Peyer's patch (tissue), 4 donors: ENCODE measurements at places on chromosomes 11 and 22.

DNA sequence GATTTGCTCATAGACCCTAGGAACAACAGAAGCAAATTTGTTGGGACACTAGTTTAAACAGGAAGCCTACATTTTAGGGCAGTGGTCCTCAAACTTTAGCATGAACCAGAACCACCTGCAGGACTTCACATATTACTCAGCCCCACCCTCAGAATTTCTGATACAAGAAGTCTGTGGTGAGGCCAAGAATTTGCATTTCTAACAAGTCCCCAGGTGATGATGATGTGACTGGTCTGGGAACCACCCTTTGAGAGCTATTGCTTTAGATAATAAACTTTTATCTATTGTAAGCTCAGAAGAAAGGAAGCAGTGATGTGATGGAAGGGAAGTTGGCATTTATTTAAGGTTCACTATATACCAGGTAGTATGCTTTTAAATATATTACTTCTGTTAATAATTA is 194.0 kb downstream of the FAM181B start:
- no peaks in the 10 kb centered on the region for H3K4me1 ChIP-seq
- H3K4me3 ChIP-seq, result no peak overlapping the region
- no peaks in the 10 kb centered on the region for H3K36me3 ChIP-seq

- no peaks in the 10 kb centered on the region for H3K36me3 ChIP-seq
- no peak for DNase-seq
- H3K27ac ChIP-seq, result no peak overlapping the region
- no peaks in the 10 kb centered on the region for H3K27me3 ChIP-seq
- no peaks in the 10 kb centered on the region for H3K4me1 ChIP-seq
These were observed 236.0 kb downstream of the DLG2 start for GRCh38 chr11:85391141-85391540.

DNA sequence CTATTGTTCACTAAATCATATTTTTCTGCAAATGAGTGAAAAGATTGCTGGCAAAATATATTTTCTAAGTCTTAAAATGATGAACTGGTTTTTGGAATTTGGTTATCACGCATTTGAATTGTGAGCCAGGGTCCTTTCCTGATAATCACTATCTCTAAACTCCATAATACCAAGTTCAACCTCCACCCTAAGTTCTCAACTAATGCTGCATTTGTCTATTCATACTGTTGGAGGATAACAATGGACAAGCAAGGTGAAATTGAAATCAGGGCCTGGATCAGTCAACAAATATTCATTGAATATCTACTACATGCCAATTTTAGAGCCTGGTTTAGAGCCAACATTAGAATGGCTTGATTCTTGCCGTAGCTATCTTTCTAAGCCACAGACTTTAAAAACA is 4.7 kb upstream of the PCF11 start:
- no peaks in the 10 kb centered on the region for H3K4me1 ChIP-seq
- DNase-seq, result no peak
- H3K4me3 ChIP-seq, result no peak overlapping the region
- H3K27me3 ChIP-seq, result no peaks in the 10 kb centered on the region
- H3K27ac ChIP-seq, result no peak overlapping the region
- H3K36me3 ChIP-seq, result no peaks in the 10 kb centered on the region

- H3K4me3 ChIP-seq, result no peak overlapping the region
- H3K27ac ChIP-seq, result no peak overlapping the region
- no peaks in the 10 kb centered on the region for H3K27me3 ChIP-seq
- H3K36me3 ChIP-seq, result no peaks in the 10 kb centered on the region
These were observed 424.7 kb downstream of the FAM181B start for GRCh38 chr11:82308979-82309378.

- no peak overlapping the region for H3K4me3 ChIP-seq
- peak overlapping the region; percentile 44 for H3K27ac ChIP-seq
- H3K36me3 ChIP-seq, result no peaks in the 10 kb centered on the region
These were observed 36.9 kb downstream of the LIF start for GRCh38 chr22:30209642-30210041.

DNA sequence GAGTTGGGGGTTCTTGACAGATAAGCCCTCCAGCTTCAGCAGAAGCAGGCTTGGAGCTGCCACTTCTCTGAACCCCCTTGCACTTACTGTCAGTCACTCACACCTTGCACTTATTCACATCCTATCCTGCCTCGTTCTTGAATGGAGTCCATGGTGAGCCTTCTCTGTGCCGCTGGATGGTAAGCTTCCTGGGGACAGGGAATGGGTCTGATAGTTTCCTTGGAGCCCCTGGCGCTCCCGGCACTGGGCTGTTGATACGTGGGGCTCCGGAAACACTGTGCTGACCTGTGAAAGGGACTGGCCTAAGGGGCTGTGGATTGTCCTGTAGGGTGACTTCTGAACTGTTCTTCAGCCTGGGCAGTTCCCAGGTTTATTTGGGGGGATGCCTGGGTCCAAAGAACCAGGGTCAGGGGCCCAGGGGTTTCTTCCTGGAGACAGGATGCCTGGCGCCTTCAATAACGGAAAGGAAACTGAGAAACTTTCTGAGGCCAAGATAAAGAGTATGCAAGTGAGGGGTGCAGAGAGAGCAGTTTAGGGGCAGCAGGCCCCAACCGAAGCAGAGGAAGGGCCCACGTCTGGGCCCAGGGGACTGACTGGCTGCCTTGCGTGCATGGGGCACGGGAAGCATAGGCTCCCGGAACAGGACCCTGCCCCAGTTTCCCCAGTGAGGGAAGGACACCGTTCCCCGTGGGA is 709 bp upstream of the ST3GAL4 start:
- DNase-seq, result no peak
- H3K27me3 ChIP-seq, result no peaks in the 10 kb centered on the region
- H3K27ac ChIP-seq, result peak overlapping the region; percentile 72
- no peaks in the 10 kb centered on the region for H3K4me1 ChIP-seq
- H3K4me3 ChIP-seq, result peak overlapping the region; percentile 54

GRCh38 chr11:64007629-64008282 is 21.5 kb downstream of the OTUB1 start:
- peak overlapping the region; percentile 12 for H3K4me3 ChIP-seq
- no peak overlapping the region for H3K27ac ChIP-seq
- H3K27me3 ChIP-seq, result no peaks in the 10 kb centered on the region
- H3K36me3 ChIP-seq, result no peaks in the 10 kb centered on the region
- H3K4me1 ChIP-seq, result no peaks in the 10 kb centered on the region
- DNase-seq, result peak; percentile 75

DNA sequence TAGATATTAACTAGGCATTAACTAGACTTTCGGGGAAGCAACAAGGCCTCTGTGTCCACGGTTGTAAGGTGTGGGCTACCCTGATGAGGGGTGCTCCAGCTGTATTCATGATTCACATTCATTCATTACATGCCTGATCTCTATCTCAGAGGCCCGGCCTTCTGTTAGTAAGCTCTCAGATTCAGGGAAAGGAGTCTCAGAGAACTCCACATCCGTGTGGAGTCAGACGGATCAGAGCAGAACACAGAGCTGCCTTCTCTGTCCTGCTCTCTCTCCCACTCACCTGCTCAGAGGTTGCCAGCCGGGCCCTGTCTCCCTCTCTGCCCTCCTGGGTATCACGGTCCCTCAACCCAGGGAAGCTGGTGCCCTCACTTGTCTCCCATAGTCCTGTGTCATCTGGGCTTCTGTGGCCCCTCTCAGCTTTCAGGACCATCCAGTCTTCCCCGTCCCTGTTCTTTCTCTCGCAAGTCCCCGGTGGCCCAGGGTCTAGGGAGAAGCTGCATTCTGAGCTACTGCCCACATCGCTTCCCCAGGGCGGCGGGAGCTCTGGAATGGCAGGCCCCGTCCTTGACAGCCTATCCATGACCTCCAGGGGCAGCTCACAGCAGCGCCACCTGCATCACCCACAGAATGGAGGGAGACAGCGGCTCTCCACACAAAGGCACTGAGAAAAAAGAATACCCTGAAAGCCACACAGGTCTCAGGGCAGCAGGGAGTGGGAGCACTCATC is 4.3 kb downstream of the TP53AIP1 start:
- H3K27ac ChIP-seq, result no peak overlapping the region
- no peak for DNase-seq
- H3K27me3 ChIP-seq, result no peaks in the 10 kb centered on the region

GRCh38 chr11:128316541-128317227 is 270.7 kb downstream of the ETS1 start:
- H3K27me3 ChIP-seq, result no peaks in the 10 kb centered on the region
- H3K27ac ChIP-seq, result no peak overlapping the region

- peaks cover 55% of the 10 kb centered on the region for H3K4me1 ChIP-seq
- no peaks in the 10 kb centered on the region for H3K27me3 ChIP-seq
- H3K4me3 ChIP-seq, result no peak overlapping the region
- no peaks in the 10 kb centered on the region for H3K36me3 ChIP-seq
- DNase-seq, result no peak
These were observed 111.3 kb downstream of the PLEKHA7 start for GRCh38 chr11:16902781-16903378.

DNA sequence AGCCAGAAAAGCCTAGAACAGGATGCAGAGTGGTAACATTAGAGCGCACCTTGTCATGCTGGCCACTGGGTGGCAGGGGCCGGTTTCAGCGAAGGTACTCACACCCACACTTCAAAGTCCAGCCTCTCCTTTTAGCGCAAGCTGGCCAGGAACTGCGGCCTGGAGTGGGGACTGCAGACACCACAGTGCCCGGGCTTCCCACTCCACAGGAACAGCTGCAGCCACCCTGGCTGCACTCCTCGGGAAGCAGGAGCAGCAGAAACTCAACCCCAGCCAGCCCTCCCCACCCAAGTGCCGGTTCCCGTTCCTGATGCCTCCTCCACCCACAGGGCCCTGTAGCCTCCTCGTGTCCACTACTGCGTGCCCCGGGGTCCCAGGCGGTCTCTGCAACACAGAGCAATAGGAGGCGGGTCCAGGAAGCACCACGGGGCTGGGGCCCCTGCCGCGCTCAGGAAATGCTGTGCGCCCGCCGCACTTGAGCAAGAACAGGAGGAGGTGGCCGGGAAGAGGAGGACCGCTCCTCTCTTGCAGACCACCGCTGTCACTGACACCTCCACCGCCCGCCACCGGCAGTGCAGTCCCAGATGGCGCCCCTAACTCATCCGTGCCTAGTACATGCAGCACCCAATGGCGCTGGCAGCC is 2.2 kb downstream of the RFPL2 start:
- peak; percentile 77 for DNase-seq
- peak overlapping the region; percentile 41 for H3K4me3 ChIP-seq
- H3K36me3 ChIP-seq, result no peaks in the 10 kb centered on the region
- H3K27ac ChIP-seq, result no peak overlapping the region
- H3K27me3 ChIP-seq, result no peaks in the 10 kb centered on the region

DNA sequence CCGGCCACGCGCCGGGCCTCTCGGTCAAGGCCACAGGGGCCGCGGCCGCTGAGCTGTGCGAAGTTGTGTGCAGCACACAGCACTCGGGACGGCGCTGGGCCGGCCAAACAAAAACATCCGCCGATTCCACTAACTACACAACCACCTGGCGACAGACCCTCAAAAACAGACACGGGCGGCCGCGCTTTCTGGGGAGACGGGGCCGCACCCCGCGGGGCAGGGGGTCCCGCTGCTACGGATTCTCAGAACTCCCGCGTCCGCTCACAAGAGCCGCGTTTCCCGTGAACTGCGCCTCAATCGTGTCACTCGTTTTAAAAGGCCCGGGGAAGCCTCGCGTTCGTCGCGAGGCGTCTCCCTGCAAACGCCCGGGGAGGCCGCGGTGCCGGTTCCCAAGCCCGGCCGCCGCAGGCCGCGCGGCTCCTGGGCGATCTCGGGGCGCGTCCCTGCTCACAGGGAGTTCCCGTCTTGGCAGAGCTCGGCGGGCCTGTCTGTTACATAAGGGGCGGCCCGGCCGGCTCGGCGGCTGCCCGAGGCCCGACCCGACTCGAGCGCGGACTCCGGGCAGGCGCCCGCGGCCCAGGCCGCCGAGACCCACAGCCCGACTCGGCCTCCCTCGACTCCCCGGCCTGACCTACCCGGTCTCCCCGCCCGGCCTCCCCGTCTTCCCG is 936 bp downstream of the BRD1 start:
- peaks cover 17% of the 10 kb centered on the region for H3K4me1 ChIP-seq
- peak overlapping the region; percentile 94 for H3K4me3 ChIP-seq
- no peaks in the 10 kb centered on the region for H3K36me3 ChIP-seq
- DNase-seq, result peak; percentile 73
- peak overlapping the region; percentile 87 for H3K27ac ChIP-seq
- no peaks in the 10 kb centered on the region for H3K27me3 ChIP-seq

DNA sequence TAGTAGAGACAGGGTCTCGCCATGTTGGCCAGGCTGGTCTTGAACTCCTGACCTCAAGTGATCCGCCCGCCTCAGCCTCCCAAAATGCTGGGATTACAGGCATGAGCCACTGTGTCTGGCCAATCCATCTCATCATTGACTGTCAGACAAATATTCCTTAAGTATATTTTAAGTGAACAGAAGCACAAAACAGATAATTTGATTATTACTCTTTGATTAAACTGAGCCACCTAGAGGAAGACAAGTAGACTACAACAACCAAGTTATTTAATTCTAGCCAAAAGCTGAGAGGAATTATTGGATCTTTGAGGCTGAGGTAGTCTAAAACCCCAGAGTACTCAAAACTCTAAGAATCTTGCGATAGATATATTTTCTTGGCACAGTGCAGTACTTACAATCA is 1.2 kb downstream of the ACRV1 start:
- DNase-seq, result no peak
- H3K36me3 ChIP-seq, result no peaks in the 10 kb centered on the region
- no peak overlapping the region for H3K4me3 ChIP-seq
- no peaks in the 10 kb centered on the region for H3K27me3 ChIP-seq
- no peaks in the 10 kb centered on the region for H3K4me1 ChIP-seq

DNA sequence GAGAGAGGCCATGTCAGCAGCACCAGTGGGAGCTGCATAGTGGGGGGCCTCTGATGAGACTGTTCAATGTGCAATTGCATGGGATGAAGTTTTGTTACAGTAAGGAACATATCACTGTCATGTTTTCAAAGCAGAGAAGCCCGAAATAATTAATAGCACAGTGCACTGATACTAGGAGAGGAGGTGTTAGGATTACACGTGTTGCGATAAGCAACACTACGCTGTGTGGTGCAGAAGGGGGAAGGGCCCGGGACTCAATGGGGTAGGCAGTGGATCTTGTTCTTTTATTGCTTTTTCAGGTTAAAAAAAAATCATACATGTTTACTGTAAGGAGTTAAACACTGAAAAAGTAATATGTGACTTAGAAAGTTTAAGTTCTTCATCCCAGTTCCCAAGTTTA is 29.2 kb downstream of the TCIRG1 start:
- DNase-seq, result no peak
- peaks cover 97% of the 10 kb centered on the region for H3K36me3 ChIP-seq

GRCh38 chr22:47337161-47337621 is 574.7 kb downstream of the TBC1D22A start:
- no peak for DNase-seq
- H3K36me3 ChIP-seq, result no peaks in the 10 kb centered on the region
- H3K27me3 ChIP-seq, result no peaks in the 10 kb centered on the region
- H3K4me3 ChIP-seq, result peak overlapping the region; percentile 25
- H3K27ac ChIP-seq, result no peak overlapping the region

DNA sequence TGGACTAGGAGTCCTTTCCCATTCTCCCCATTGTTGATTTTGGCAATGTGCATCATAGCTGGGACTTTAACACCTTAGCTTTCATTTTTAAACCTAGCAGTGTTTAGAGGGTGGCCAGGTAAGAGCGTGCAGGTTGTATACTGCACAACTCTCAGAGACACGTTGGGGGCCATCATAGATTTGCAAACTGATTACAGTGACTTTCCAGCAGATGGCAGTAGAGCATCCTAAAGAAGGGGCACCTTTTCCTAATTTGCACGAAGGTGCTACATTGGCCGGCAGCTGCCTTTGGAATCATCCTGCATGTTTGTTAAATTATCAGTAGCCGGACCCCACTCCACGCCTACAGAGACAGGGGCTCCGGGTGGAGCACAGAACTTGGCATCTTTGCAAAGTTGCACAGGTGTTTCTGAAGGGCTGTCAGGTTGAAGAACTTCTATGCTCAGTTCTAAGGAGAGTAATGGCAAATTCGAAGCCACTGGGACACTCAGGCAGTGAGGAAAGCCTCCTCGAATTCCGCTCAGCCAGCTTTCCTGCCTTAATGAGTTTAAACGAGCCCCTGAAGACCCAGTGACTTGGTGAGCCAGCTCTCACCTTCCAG is 7.7 kb downstream of the LHFPL7 start:
- H3K27ac ChIP-seq, result no peak overlapping the region
- H3K36me3 ChIP-seq, result no peaks in the 10 kb centered on the region
- H3K27me3 ChIP-seq, result no peaks in the 10 kb centered on the region
- DNase-seq, result no peak
- H3K4me3 ChIP-seq, result no peak overlapping the region
- no peaks in the 10 kb centered on the region for H3K4me1 ChIP-seq
